CD4-positive, alpha-beta T cell treated with Interleukin-6 at 100 ng/mL for 8 hours (primary cell): ENCODE measurements at places on chromosomes 4 and X.

DNA sequence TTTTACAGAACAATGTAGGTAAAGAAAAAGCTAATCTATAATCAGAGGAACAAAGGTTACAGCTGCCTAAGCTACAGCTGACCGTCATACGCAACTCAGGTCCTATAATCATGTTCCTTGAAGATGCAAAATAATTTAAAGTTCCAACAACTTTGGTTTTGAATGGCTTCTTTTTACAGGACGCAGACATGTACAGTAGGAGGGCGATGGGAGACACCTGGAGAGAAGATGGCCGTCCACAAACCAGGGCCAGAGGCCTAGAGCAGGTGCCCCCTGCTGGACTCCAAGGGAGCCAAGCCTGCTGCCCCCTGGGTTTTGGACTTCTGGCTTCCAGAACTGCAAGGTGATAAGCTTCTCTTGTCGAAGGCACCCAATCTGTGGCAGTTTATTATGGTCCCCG is 10.6 kb downstream of the HGFAC start:
- no peak for DNase-seq

DNA sequence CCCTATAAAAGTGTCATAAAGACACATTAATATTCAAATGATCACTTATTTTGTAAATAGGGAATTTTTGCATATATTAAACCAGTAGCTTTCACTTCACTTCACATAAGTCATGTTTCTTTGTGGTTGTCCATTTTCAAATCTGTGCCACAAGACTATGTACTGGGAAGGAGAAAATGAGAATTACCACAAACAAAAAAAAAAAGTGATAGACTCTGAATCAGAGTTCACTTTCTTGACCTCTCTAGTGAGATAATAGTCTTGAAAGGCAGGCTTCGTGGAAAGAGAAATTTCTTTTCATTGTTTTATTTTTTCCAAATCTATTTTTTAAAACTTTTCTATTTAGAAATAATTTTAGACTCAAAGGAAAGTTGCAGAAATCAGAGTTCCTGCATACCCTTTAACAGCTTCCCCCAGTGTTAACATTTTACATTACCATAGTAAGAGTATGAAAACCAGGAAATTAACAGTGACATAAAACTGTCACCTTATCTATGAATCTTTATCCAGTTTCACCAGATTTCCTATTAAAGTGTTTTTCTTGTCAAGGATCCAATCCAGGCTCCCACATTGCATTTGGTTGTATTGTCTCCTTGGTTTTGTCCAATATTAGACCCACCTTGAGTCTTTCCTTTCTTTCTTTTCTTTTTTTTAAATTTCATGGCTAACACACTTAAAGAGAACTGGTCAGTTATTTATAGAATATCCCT is 215.4 kb upstream of the PGRMC2 start:
- no peak for DNase-seq

GRCh38 chrX:54208531-54208930 is 25.5 kb upstream of the FAM120C start:
- no peak for DNase-seq

GRCh38 chr4:37862961-37863360 is 27.9 kb upstream of the TBC1D1 start:
- no peak for DNase-seq

- no peak for DNase-seq
Measured at GRCh38 chr4:105596684-105597083, 44.3 kb downstream of the ARHGEF38 start.
